Right renal pelvis (tissue), 4 donors: ENCODE measurements at places on chromosomes 4 and X.

GRCh38 chr4:117429506-117429905, 344.1 kb upstream of the TRAM1L1 start:
- no peak for DNase-seq

DNA sequence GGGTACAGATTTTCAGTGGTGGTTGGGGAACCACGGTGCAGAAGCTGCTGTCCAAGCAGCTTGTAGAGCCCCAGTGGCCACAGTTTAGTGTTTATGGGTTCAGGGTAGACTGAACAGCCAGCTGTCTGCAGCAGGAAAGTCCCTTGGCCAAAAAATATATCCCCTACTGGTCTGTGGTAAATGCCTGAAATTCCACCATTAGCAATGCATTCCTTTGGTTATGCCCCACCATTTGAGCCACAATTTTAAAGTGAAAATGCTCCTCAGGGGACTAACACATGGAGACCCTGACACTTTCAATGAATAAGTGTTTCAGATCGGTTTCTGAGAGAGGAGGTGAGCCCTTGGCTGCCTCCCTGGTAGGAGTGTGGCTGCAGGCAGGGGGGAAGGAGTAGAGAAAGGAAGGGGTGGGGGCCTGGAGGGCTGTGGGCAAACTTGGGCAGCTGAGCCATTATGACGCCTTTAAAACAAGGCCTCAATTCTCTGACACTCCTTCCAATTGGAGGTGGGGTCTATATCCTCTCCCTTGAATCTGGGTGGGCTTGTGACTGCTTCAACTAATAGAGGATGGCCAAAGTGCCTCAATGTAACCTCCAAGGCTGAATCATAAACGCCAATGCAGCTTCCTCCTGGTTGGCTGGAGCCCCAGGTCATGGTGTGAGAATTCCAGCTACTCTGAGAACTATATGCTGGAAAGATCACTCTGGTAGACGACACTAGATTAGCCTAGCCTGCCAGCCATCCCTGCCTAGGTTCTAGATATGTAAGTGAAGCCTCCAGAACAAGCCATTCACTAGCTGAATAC, 75.8 kb upstream of the ATP6AP2 start:
- no peak for DNase-seq

DNA sequence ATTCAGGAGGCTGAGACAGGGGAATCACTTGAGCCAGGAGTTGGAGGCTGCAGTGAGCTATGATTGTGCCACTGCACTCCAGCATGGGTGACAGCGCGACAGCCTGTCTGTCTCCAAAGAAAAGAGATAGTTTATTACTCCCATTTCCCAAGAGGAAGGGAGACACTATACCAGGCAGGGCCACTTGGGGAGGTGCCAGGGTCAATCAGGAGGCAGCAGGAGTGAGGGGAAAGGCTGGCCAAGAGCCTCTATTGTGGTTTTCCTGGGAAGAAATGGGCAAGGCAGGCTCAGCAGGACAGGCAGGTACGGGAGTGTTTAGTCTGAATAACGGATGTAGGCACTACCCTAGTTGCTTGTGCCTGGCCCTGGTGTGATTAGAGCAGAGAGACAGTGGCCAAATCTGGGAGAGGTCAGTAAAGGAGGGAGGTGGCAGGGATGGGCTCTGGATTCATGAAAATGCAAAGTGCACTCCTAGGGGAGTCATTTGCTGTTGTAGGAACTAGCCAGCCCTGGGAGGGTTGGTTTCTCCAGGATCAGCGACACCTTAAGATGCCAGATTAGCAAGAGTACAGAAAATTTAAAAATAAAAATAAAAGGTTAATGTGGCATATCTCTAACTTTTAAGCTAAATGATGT, 20.2 kb upstream of the CDKN2AIP start:
- no peak for DNase-seq

DNA sequence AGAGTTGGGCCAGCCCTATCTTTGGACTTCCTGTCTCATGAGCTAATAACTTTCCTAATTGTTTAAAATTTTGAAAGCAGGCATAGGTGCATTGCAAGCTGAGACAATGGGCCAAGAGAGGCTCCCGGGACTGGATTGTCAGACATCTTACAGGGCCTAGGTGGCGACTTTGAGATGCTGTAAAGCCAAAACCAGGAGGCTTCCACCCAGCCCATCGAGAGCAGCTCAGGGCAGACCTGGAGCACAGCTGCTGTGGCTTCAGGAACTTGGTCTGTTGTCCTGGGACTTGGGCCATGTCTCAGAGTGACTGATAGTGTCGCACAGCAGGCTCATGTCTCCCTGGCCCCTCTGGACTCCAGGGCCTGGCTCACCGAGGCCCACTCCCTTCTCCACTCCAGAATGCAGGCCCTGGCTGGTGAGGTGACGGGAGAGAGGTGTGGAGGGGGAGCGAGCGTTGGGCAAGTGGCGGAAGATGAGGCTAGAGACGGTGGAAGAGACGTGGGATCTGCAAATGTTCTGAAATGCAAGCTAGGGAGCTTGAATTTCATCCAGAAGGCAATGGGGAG, 24.1 kb upstream of the MTM1 start:
- no peak for DNase-seq

GRCh38 chrX:148611993-148612392, 111.6 kb downstream of the AFF2 start:
- DNase-seq, result no peak

DNA sequence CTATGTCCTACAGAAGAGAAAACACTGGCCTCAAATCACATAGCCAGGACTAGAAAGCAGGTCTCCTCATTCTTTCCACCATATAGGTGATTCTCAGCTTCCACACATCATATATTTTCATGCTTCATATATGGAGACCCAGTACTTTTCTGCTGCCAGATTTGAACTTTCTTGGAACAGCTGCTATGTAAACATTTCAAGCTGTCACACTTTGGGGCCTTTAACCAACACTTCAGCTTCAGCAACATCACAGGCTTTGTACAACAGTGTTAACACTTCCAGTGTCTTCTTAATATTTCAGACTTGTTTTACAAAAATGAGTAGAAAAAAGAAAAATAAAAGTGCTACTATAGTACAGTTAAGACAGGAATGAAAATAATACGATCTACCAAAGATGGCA, 12.6 kb downstream of the SH3RF1 start:
- DNase-seq, result no peak

DNA sequence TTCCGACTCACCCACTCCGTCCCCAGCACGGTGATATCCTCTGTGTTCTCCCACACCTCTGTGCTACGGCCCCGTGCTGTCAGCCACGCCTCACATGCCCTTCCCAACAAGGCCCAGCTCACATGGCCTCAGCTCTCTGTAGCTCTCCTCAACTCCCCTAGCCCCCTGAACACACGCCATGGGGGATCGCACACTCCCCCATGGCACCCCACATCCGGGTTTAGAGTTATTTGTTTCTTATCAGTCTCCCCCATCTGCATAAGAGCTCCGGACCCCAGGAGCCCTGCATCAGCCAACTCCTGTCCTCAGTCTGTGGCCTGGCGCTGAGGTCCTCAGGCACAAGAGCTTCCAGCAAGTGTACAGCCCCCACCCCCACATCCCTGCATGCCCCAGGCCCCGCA, 7.0 kb downstream of the C4orf50 start:
- no peak for DNase-seq

DNA sequence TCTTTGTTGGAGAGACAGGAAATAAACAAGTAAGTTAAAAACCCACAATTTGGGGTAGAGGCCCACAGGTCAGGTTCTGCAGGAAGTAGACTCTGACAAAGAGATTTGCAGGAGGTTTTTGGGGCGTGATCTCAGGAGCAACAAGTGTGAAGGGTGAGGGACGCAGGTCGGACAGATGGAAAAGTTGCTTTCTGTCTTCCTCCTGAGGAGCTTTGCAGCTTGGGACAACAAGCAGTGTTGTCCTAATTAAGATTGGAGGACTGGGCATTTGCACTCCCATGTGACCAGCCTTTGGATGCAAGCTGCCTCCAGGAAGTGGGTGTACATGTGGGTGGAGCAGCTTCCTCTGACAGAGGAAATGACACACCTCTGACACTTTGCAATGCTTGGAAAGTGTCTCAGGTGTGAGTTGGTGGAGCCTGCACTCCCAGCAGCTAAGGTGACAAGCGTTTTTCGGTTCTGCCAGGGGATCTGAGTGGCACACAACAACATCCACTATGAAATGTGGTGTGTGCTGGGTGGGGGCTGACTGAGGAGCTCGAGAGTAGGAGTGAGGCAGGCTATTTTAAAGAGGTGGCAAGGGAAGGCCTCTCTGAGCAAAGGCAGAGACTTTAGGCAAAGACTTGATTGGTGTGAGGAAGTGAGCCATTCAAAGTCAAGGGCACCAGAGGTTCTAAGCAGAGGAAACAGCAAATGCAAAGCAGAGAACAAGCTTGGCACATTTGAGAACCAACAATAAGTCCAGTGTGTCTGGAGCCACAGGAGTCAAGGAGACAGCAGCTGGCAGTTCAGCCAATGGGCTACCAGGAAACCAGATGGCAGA, 339.8 kb upstream of the GATB start:
- no peak for DNase-seq

DNA sequence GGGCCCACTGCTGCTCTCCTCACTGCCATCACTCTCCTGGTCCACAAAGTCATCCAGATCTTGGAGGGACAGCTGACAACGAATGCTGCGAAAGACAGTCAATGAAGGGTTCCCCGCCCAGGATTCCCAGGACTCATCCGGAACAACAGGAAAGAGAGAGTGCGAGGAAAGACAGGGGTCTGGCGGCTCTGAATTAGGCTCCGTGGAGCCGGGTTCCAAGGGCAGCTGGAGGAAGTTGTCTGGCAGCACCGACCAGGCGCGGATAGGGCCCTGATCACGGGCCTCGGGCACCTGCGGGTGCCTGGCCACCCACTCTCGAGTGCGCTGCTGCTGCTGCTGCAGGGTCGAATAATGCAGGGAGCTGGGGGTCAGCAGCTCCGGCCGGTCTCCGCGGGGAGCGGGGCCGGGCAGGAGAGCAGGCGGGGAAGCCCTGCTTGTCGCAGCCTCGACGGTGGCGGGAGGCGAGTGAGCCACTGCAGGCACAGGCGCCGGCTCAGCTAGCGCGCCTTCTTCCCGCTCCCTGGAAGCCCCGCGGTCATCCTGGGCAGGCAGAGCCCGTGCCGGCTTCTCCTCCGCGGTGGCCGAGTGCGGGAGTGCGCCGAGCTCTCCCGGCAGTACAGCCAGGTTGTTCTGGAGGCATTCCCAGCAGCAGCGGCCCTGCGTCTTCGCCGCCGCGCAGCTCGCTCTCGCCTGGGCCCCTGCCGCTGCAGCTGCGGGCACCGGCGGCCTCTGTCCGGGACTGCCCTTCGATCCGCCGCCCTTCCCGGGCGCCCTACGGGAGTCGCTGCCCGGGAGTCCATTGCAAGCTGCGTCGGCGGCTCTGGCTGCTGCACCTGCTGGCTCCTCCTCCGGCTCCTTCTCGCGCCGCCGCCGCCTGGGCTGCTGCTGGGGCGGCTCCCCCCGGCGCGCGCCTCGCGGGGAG, 1.1 kb downstream of the SOWAHB start:
- peak; percentile 50 for DNase-seq

GRCh38 chr4:132108784-132109183, 1040.3 kb upstream of the PCDH10 start:
- DNase-seq, result no peak

GRCh38 chrX:65407157-65407626, 127.4 kb downstream of the LAS1L start:
- DNase-seq, result no peak

- DNase-seq, result no peak
Observed at GRCh38 chr4:42625329-42625728, 31.6 kb downstream of the ATP8A1 start.

DNA sequence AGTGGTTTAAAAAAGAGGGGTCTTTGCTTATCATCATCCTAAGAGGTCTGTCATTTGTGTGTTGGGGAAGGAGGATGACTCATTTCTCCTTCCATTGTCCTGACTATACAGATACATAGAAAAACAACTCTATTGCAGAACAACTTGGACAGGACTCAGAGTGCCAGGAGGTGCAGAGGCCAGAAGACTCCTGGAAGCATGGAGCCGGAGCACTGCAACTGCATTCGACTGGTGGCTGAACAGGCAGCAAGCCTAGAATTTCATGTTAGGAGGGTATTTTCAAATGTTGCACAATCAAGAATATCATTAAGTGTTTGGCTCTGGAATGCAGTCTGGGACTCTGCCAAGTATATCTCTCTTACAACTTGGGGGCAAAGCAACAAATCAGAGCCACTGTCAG, 35.0 kb upstream of the MAML3 start:
- no peak for DNase-seq

GRCh38 chrX:85993539-85994197, 53.7 kb downstream of the CHM start:
- no peak for DNase-seq

- DNase-seq, result no peak
Observed at GRCh38 chr4:24914460-24914859, 1.6 kb upstream of the CCDC149 start.

GRCh38 chr4:183366206-183366835, 44.1 kb upstream of the CLDN24 start:
- no peak for DNase-seq

GRCh38 chr4:67447873-67448272, 97.4 kb downstream of the CENPC start:
- DNase-seq, result no peak

GRCh38 chr4:102541697-102542096, 40.5 kb downstream of the NFKB1 start:
- DNase-seq, result no peak

- no peak for DNase-seq
Observed at GRCh38 chrX:133590703-133591505, 175.6 kb upstream of the GPC4 start.

DNA sequence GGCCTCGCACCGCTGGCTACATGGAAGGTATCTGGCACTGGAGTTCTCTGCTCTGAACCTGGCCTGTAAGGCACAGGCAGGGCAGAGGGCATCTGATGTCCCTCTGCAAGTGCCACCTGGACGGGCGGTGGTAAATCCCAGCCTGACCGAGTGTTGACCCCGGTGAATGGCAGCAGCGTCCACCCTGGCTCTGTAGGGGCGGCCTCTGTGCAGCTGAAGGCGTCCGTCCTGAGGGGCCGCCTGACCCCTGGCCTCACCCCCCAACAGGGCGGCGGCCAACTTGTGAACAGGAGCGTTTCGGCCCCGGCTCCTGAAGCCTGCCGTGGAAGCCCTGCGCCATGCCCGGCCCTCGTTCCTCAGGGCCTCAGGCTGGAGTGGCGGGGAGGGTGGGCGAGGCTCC, 51.4 kb downstream of the CPZ start:
- no peak for DNase-seq

DNA sequence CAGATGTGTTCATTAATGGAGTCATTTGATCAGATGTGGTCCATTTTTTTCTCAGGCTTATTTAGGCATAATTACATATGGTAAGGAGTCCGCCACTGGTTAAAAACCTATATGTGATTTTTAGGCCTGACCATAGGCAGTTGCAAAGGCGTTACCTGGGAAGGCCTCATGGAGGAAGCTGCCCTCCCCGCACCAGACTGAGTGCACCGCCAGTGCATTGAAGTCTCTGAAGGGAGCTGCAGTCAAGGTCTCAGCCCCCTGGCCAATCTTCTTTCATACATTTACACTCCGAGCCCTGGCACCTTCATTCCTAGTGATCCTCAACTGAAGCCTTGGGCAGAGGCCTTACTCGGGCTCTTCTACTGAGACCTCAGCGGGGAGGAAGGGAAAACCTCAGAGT, 898.2 kb upstream of the AGA start:
- no peak for DNase-seq

DNA sequence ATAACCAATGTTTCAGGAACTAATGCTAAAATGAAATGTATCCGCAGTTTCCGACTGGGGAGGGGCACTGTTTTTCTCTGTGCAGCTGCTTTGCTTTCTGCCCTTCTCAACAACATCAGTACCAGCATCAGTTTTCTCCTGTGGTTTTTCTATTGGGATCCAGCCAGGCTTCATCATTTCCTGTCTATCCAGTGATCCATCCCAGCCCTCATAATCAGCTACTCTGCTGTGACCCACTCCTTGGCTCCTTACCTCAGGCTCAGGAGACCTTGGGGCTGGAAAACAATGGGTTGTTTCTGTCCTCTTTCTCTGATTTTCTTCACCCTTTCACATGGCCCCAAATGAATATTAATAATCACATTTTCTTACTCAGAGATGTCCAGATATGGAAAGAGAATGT, 222.2 kb upstream of the DKK2 start:
- DNase-seq, result no peak
